ENCODE measurements at places on chromosomes 1 and 21.

DNA sequence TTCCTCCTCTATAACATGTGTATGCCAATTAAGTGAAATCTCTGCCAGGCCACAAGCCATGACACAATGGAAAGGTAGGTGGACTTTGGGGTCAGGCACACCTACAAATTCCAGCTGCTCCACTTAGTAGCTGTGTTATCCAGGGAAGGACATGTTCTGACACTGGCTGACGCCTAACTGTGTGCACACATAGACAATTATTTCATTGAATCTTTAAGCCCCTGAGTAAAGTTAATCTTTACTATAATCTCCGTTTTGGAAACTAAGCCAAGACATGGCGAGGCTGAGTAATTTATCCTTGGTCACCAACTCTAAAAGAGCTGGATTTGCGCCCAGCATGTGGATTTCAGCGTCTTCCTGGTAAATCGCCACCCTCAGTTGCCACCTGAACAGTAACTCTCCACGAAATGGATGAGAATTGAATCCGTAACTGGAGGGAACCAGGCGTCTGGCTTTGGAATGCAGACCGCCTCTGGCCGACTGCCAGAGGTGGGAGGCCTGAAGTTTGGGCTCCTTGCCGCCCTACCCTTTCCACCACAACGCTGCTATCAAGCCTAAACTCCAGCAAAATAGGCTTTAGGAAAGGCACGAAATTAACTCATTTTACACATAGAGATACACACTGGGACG, 888 bp upstream of the SNRPE start:
- DNase-seq: no peak

- peak; percentile 73 for DNase-seq
Observed at GRCh38 chr1:54944610-54945392, 35.6 kb upstream of the TMEM61 start.

GRCh38 chr1:8712413-8713231, 104.8 kb downstream of the RERE start:
- DNase-seq: peak; percentile 29

- DNase-seq: no peak
Observed at GRCh38 chr1:63601463-63601862, 8.3 kb downstream of the PGM1 start.

DNA sequence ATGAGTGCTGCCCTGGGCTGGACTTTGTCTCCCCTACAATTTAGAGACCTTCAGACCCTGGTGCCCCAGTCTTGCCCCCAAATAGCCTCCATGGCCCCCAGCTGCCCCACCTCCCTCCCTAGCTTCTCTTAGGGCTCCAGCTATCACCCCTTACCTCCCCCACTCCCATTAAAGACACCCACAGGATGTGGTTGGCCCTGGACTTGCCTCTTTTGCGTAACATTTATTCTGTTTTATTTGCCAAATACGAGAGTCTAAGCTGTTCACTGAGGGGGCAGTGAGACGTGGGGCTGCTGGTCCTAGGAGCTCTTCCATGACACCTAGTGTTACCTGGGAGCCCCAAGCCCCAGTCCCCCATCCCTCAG, 4.5 kb downstream of the ZC3H12A start:
- DNase-seq: no peak

- DNase-seq: no peak
Observed at GRCh38 chr1:11781297-11781696, 19.3 kb downstream of the C1orf167 start.

DNA sequence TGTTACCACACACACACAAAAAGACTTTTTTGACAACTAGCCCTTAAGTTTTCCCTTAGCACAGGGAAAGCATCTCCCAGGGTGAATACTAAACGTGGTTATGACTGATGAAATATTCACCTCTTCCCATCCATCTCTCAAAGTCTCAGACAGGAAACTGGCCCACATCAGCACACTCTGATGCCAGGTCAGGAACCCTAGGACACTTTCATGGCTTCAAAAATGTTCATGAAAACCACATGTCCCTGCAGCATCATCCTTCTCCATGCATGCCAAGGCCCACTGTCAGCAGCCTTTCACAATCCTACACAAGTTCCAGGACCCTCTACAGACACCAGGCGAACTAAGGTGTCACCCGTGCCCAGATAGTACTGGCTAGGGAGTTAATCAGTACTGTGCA, 68.7 kb downstream of the DNTTIP2 start:
- no peak for DNase-seq

DNA sequence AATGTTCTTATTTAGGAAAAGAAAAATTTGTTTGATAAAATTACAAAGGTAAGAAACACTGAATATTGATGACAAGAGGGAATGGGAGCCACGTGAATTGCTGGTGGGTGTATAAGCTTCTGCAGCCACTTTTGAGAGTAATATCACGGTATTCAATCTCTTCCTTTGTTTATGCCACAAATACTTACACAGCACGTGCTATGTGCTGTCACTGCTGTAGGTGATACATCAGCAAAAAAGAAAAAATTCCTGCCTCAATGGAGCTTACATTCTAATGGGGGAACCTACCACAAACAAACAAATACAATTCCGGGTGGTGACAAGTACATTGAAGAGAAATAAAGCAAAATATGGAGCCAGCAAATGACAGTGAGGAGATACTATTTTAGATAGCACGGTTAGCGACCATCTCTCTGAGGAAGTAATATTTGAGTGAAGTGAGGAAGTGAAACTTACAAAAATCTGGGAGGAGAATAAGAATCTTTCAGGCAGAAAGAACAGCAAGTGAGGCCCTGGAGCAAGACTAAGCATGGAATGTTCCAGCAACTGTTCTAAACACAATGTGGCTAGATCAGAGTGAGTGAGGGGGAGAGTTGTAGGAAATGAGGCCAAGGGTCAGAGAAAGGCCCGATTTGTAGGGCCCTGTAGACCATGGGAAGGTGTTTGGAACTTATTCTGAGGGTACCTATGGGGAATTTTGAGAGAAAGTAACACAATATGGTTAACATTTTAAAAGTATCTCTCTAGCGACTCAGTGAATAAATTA, 2.6 kb upstream of the FCRLB start:
- no peak for DNase-seq

- DNase-seq: no peak
Observed at GRCh38 chr1:192378276-192378675, 61.5 kb downstream of the RGS21 start.

- no peak for DNase-seq
Observed at GRCh38 chr1:5662744-5663126, 329.5 kb downstream of the NPHP4 start.

GRCh38 chr1:218294546-218294945, 9.5 kb downstream of the RRP15 start:
- DNase-seq: no peak

GRCh38 chr1:19360843-19361610, 48.9 kb downstream of the SLC66A1 start:
- no peak for DNase-seq

- no peak for DNase-seq
Observed at GRCh38 chr1:33928251-33928650, 64.4 kb downstream of the HMGB4 start.

- no peak for DNase-seq
Observed at GRCh38 chr1:8955406-8955805, 9.7 kb downstream of the CA6 start.

DNA sequence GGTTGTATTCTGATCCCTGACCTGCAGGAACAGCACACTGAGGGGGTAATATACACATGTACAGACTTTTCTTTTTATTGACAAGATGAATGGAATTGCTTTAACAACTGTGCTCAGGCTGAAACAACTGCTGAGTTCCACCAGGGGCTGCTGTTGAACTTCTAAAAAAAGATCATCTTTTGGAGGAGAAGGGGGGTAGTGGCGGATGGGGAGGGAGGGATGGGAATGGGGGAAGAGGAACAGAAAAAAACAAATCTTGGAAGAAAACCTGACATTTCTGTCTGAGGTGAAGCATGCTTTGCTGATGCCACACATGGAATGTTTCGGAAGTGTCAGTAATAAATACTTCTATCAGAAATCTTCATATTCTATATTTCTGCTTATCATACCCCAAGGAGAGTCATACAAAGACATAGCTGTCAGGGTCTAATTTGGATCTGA, 75.0 kb downstream of the RWDD3 start:
- DNase-seq: peak; percentile 73

DNA sequence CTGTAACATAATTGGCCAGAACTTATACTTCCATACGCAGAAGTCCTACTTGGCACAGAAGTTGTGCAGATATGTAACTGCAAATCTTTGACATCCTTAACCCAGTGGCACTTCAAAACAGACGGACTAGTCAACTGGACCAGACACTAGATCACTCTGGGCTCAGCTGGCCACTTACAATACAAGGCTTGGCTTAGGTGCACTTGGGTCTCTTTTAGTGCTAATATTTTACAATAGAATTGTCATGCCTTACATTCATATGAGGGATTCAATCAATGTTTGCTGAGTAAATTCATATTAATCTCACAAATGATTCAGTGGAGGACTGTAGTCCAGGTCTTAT, 20.1 kb downstream of the XKR8 start:
- DNase-seq: no peak

DNA sequence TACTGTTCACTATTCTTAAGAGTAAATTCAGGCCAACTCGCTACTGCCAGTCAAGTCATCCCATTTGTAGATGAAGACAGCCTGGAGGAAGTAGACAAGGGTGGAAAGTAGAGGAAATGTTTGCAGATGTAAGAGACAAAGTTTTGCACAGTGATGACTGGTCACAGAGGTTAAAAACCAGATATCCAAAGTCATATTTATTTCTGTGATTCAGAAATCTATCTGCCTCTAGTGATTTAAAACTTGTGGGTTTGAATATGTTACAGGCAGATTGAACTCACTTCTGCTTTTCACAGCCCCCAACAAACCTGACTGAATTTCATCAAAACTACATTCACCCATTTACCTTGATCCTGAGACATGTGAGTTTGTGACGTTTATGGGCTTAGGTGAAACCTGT, 484.7 kb upstream of the C1orf87 start:
- no peak for DNase-seq

DNA sequence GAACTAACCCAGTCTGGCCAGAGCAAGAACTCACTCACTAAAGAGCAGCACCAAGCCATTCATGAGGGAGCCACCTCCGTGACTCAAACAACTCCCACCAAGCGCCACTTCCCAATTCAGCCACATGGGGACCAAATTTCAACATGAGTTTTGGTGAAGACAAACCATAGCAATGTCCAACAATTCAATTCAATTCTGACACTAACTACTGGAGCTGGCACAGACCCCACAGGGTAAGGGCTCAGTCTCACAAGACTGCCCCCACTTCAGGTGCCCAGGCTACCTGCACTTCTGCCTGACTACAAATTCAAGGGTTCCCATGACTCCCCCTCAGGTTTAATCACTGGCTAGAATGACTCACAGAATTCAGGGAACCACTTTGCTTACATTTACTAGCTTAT, 48.8 kb upstream of the RAP1A start:
- no peak for DNase-seq

DNA sequence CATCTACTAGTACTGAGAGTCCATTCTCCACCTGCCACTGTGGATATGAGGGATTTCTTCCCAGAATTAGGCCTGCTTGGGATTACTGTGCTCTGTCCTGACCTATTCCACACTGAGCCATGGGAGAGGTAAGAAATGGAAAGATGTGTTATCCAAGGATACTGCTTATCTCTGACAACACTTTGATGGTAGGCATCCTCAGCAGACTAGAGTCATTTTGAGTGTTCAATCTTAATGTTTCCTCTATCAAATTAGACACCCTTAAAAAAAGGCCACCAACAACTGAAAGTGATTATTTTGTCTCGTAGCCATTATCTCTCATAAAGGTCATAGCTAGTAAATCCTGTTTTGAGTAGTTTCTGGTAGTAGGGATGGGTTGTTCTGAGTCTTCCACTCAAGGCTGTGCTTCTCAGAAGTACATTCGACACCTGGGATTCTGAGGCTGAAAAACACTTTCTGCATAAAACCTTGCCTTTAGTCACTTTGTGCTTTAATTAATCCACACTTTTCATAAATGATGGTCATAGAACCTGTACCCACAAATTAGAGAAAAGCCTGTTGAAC, 8.8 kb downstream of the ATPAF1 start:
- DNase-seq: no peak
